ENCODE measurements at places on chromosomes 2 and 18.

GRCh38 chr2:46555646-46556234 is 76.4 kb downstream of the TMEM247 start:
- no peak for DNase-seq

DNA sequence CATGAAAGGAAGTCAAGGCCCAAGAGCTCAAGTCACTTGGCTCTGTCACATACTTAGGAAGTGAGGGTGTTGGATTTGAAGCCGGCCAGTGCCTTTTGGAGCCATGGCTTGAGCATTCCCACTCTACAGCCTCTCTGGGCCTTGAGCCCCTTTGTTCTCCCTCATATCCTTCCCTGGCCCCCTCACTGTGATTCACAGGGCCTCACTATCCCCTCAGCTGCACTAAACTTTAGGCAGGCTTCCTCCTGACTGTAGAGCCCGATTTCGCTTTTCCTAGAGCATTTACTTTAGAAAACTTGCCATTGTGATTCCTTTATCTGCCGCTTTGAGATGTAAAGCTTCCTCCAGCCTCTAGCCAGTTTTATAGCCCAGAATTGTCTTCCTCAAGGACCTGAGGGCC is 107.6 kb downstream of the FBXO15 start:
- no peak for DNase-seq

DNA sequence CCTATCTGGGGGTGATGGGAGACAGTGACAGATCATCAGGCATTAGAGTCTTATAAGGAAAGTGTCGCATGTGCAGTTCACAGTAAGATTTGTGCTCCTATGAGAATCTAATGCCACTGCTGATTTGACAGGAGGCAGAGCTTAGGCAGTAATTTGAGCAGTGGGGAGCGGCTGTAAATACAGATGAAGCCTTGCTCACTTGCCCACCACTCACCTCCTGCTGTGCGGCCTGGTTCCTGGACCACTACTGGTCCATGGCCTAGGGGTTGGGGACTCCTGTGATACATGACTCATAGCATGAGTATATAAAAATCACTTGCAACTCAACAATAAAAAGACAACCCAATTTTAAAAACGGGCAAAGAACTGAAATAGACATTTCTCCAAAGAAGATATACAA is 71.1 kb upstream of the ACAA2 start:
- no peak for DNase-seq

GRCh38 chr2:25669520-25669919 is 3.9 kb downstream of the DTNB start:
- DNase-seq = no peak

DNA sequence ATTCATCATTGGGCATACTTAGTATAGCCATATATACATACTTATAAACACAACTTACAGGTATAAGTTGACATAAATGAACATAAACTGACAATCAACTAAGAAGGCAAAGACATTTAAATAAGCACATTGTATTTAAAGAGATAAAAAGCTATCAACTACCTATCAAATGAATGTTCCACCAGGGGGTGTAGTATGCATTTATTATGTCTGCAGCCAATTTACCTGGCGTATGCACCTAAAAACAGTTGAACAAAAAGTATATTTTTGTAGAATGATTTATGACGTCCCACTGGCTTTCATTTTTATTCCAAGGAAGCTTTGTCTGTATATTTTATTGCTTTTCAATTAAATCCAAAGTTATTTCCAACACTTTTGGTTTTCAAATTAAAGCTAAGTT is 323.5 kb downstream of the AFF3 start:
- peak; percentile 36 for DNase-seq

DNA sequence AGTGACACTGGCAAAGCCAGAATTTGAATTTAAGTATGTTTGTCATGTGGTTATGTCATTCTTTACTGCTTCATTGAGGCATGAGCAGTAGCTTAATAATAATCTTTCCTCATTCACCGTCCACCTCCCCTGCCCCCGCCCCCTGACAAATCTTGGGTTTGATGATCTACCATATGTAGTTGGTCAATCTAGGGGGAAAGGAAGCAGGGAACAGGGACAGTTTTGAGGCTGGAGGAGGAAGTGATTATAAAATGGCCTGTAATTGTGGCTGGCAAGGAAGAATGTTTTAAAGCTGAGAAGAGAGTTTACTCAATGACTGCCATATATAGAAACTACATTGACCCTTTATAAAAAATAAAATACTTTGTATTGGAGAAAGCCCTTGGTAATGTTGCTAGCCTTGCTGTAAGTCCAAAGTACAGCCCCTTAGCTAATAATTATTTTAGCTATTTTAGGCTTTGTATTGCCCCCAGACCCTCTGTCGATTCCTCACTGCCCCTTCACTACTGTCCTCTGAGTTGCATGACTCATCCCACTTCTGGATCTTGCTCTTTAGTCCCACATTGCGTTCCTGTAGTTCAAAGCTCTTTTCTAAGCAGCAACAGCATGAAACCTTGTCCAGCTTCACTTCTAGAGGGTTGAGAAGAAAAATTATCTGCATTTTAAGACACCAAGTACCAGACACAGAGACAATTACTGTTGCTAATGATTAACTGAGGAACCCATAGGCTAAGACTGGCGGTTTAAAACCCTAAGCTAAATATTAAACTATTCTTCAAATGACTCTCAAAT is 38.4 kb downstream of the PELI1 start:
- DNase-seq = peak; percentile 5

- no peak for DNase-seq
Measured at GRCh38 chr2:185567940-185568339, 170.7 kb upstream of the FSIP2 start.

DNA sequence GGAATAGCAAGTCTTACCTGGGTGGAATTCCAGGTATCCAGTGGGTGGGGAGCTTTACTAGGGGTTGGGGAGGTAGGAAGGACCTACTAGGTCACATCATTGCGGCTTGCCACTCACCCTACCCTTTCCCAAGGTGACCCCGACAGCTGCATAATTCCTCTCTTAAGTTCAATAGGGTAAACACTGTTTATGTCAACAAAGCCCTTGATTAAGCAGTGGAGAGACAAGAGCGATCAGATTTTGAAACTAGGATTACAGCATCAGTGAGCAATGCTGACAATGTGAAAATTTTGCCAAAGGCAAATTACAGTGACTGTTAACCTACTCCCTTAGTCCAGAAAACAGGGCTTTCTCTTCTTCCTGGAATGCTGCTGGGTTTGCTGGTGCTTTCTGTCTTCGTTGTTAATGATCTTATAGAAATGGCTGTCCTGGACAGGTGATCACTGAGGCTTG is 14.5 kb downstream of the SLC19A3 start:
- peak; percentile 57 for DNase-seq

DNA sequence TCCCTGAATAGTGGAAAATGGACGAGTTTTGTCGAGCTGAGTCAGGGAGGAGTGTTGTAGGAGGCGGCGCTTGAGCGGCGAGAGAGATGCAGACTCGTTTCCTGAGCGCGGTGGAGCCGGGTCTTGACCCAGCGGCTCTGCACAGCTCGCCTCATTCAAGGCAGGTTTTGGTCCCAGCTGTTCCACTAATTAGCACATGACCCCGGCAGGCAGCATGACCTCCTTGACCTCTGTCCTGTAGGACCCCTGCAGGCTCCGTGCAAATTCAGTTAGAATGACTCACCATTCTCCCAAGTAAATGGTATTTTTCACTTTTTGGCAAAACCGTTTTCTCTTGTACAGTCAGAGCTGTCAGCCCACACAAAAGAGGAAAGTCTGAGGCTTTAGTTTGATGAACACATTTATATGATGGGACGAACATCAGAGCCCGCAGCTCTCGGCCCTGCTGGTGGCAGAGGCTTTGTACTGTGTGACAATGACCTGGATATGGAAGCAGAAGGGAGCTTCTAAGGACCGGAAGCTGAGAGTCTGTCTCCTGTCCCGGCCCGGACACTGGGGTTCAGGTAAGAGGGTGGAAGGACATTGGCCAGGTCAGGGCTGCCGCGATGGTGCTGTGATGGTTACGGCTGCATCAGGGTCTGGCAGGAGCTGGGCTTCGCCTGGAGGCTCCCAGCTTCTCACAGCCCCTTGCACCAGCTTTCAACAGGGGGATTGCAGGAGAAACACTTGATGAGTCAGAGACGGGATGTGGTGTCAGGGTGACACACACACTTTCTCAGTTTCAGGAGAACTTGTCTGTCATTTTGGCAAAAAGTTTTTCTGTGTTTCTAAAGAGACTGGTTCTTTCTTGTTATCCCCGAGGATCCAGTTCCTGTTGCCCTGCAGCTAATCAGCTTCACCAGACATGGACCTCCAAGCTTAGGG is 29.9 kb upstream of the ALKAL2 start:
- peak; percentile 89 for DNase-seq

DNA sequence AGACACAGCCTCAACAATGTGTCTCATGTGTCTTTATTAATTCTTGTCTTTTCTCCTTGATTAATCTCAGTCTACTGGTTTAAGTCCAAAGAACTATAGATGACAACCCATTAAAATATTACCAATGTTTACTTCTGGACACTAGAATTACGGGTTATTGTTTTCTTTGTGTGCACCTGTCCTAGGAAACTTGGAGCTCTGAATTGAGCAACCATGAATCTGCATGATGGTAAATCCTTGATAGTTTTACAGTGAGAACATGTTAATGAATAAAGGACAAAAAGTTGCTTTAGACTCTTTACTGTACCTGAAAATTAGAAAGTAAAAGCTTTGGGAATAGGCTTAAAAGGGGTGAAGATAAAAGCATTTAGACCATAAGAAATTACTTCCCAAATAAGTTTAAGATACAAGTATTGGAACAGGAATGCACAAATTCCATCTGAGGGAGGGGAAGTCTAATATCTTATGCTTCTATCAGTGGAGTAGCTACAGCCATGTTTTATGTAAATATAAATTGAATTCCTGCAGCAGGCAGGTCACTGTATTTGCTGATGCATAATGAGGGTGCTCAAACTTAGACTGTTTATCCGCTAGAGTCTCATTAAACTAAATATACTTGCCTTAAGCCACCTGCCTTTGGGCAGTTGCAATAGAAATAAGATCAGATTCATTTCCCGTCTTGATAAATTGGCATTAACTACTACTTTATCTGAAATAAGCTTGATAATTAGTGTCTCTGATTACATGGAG is 603.7 kb upstream of the GCFC2 start:
- DNase-seq = no peak

- peak; percentile 95 for DNase-seq
Measured at GRCh38 chr18:51211552-51211951, 14.1 kb upstream of the MEX3C start.

DNA sequence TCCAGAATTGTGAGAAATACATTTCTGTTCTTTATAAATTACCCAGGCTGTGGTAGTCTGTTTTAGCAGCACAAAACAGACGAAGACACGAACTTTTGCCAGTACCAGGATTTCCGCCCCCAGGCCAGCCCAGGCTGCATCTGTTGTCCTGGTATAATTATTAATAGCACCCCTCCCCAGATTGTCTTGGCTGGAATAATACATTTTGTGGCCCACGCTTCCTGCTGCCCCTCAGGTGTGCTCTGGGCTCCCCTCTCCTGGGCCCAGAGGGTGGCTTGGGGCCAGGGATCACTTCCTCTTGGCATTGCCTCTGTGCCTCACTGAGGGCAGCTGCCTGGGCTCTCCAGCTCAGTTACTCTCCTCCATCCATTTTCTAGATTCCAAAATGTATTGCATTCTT is 102.1 kb upstream of the HS6ST1 start:
- no peak for DNase-seq

DNA sequence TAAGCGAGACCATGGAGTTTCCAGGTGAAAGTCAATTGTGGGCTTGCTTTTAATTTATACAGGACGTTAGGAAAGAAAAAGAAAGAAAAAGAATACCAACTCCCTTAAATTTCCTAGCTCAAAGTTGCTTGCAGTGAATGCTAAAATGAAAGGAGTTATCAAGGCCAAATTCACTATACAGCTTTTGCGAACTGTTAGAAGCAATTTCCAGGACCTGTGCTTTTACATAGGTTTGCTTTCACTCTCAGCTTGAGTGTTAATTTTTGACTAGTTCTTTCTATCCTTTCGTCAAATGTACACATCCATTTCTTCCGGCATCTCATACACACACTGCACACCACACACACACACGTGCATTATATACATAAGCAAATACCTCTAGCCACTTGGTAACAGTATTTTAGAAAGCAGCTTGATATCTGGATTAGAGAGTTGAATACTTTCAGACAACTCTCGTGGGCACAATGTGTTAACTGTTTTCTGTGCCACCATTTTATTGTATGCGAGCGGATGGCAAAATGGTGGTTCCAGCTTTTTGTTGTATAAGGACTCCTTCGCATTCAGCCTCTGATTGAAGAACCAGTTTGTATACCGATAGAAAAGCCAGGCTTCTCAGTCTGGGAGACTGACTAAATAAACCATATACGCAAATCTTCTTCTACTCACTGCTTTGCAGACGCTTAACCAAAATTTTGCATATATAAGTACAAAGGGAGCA is 381.8 kb downstream of the MTX2 start:
- DNase-seq = peak; percentile 9

- DNase-seq = peak; percentile 84
Measured at GRCh38 chr2:33530690-33531548, 54.5 kb downstream of the RASGRP3 start.

DNA sequence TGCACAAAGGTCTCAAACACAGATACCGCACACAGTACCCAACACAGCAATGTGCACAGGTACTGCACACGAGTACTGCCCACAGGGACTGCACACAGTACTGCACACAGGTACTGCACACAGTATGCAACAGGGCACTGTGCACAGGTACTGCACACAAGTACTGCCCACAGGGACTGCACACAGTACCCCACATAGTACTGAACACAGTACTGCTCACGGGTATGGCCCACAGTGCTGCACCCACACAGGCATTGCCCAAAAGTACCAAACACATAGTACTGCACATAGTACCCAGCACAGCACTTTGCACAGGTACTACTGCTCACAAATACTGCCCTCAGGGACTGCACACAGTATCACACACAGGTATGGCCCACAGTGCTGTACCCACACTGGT is 73.1 kb downstream of the ZNF236 start:
- no peak for DNase-seq

GRCh38 chr2:225668606-225669266 is 269.2 kb downstream of the NYAP2 start:
- DNase-seq = peak; percentile 67

- DNase-seq = no peak
Measured at GRCh38 chr2:147600223-147600622, 244.6 kb upstream of the ACVR2A start.

DNA sequence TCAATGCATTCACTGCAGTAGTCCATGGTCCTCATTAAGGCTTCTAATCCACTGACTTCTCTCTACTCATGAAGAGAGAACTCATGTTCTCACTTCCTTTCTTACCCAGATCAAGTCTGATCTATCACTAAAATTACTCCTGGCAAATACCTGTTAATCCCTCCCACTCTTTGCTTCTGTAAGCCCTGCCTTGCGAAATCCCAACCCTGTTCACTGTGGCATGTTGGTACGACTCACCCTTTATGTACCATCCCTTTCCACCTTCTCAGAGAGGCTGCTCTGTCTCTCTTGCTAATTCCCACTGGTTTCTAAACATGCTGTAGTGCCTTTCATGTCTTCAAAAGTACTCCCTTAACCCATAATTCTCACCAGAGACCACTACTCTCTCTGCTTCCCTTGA is 272.2 kb upstream of the ACVR2A start:
- DNase-seq = no peak

GRCh38 chr2:171365232-171365631 is 68.6 kb downstream of the METTL8 start:
- DNase-seq = no peak
